ENCODE measurements at places on chromosomes 3 and 15.

DNA sequence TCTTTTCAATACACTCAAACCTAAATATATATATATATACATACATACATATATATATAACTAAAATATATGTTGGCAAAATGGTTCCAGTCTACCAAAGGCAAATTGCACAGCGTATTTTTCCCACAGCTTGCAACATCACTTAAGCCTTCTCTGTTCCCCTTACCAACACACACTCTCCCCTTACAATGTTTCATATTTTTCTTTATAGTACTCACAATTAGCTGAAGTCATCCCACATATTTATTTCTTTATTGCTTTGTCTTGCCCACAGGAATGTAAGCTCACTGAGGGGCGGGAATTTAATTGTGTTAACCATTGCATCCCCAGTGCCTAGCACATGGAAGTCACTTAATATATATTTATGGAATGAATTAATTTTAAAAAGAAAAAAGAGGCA is 288.3 kb downstream of the ULK4 start:
- no peak for DNase-seq

- no peak for DNase-seq
Observed at GRCh38 chr3:58324391-58325390, 8.0 kb upstream of the PXK start.

GRCh38 chr3:177574222-177574856 is 377.1 kb upstream of the TBL1XR1 start:
- no peak for DNase-seq

DNA sequence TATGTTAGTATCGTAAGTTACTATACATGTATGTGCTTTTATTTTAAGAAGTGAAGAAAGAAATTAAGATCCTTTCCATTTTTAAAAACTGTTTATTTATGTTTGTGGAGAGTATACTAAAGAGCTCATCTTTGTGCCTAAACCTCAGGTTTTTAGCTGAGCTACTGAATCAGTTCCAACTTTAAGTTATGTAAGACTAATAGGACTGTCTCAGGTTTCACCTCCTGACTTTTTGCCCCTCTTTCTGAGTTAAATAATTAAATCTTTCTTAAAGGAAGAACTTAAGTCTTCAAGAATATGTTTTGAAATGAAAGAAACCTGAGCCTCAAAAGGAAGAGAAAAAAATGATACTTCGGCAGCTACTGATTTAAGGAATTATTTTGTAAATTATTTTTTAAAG is 2.6 kb downstream of the SLMAP start:
- no peak for DNase-seq

- DNase-seq, result no peak
Observed at GRCh38 chr3:179264449-179264848, 13.5 kb upstream of the KCNMB3 start.

DNA sequence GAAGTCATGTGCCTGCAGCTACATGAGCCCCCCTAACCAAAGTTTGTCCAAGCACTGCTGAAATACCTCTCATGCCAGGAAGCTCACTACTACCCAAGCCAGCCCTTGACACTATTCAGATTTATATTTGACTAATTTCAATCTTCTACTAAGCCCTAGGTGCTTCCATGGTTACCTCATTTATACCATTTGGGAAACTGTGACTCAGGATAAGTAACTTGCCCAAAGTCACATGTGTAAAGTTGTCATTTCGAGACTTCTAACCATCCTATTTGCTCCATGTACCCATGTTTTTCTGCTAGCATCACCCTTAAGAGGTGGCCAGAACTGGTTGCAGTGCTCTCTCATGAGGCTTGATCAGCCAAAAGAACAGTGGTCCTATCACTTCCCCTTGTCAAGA is 20.7 kb upstream of the TIMP4 start:
- no peak for DNase-seq

DNA sequence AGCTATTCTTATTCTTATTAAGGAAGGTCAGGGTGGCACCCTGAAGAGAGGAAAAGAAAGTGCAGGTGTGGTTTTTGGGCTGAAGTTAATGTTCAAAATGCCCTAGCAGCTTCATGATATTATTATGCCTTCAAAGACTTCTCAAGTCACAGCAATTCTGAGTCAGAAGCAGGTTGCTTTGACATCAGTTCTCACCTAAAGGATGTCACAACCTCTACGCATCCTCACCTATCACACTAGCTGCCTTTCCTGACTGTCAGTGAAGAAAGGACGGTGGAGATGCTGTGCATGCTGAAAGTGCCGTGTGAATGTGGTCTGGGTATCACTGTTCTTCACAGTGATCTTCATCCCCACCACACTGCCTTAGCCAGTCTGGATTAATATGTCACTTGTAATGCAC is 49.6 kb downstream of the NPTN start:
- no peak for DNase-seq

- DNase-seq, result peak; percentile 48
Observed at GRCh38 chr3:127652246-127652995, 20.3 kb upstream of the ABTB1 start.

DNA sequence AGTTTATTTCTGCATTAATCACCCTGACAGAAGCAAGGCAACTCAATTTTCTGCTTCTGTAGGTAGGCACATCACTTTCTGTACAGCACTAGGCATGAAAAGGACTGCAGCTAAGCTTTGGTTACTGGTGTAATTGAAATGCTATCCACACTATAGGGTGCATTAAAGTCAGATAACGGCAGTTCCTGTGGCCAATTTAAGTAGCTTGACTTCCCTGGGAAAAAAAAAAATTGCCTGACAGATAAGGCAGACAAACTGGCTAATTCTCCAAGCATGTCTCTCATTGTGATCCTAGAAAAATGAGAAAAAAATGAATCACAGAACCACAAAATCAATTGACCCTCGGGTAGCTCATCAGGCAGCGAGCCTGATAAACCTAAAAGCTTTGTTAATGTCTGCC is 151.4 kb downstream of the MEIS2 start:
- DNase-seq, result no peak

GRCh38 chr15:59237119-59237855 is 30.6 kb downstream of the LDHAL6B start:
- DNase-seq, result no peak

GRCh38 chr3:188524052-188524451 is 370.1 kb downstream of the LPP start:
- no peak for DNase-seq

- no peak for DNase-seq
Observed at GRCh38 chr3:189778340-189778950, 147.3 kb downstream of the TP63 start.

GRCh38 chr3:190593075-190593474 is 79.2 kb downstream of the IL1RAP start:
- no peak for DNase-seq

- DNase-seq, result no peak
Observed at GRCh38 chr15:89408372-89409183, 74.0 kb upstream of the POLG start.

GRCh38 chr3:108940568-108941263 is 13.0 kb downstream of the GUCA1C start:
- DNase-seq, result no peak

GRCh38 chr15:48858401-48858800 is 19.5 kb upstream of the EID1 start:
- DNase-seq, result no peak

GRCh38 chr3:112814266-112814665 is 32.4 kb downstream of the CD200R1L start:
- no peak for DNase-seq
